ENCODE measurements at places on chromosomes 12 and 14. TPM values are rescaled to one million over a fixed set of nuclear protein-coding genes. Genes with fewer than 3 reads are reported as not detected.

DNA sequence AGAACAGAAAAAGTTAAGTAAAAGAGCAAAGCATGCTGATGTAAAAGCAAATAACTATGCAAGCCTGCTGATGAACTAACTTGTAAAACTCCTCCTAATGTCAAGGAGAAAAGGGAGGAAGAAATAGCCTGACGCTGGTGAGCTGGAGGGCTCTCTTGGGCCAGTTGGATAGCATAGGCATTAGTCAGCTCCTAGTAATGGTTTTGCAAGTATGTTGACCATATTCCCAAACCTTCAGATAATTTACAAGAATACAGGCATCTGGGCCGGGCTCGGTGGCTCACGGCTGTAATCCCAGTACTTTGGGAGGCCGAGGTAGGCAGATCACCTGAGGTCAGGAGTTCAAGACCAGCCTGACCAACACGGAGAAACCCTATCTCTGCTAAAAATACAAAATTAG is 871.4 kb downstream of the C12orf50 start:
- no peak for DNase-seq
- H3K27ac ChIP-seq = no peak overlapping the region
- no peak overlapping the region for H3K4me3 ChIP-seq
- no peaks in the 10 kb centered on the region for H3K4me1 ChIP-seq
- no peaks in the 10 kb centered on the region for H3K27me3 ChIP-seq

DNA sequence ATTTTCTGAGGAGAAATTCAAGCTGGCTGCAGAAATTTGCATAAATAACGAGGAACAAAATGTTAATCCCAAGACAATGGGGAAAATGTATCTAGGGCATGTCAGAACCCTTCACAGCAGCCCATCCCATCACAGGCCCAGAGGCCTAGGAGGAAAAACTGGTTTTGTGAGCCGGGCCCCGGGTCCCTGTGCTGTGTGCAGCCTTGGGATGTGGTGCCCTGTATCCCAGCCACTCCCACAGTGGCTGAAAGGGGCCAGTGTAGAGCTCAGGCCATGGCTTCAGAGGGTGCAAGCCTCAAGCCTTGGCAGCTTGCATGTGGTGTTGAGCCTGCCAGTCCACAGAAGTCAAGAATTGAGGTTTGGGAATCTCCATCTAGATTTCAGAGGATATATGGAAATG is 57.7 kb downstream of the NPAS3 start:
- no peak overlapping the region for H3K4me3 ChIP-seq
- DNase-seq = no peak
- H3K4me1 ChIP-seq = no peaks in the 10 kb centered on the region
- H3K27me3 ChIP-seq = no peaks in the 10 kb centered on the region

- peaks cover 2% of the 10 kb centered on the region for H3K27me3 ChIP-seq
- no peak within 1 kb of the TSS for H3K4me3 ChIP-seq
- no peak within 1 kb of the TSS for H3K27ac ChIP-seq
- no peaks in the 10 kb centered on the region for H3K36me3 ChIP-seq
- H3K4me1 ChIP-seq = peaks cover 14% of the 10 kb centered on the region
- no peak for DNase-seq
These were observed at the start of gene SERPINA1 for GRCh38 chr14:94388384-94389103. Gene SERPINA1 (minus strand): TSS chr14:94388602. CDS start chr14:94383237, 5,365 bp downstream.

DNA sequence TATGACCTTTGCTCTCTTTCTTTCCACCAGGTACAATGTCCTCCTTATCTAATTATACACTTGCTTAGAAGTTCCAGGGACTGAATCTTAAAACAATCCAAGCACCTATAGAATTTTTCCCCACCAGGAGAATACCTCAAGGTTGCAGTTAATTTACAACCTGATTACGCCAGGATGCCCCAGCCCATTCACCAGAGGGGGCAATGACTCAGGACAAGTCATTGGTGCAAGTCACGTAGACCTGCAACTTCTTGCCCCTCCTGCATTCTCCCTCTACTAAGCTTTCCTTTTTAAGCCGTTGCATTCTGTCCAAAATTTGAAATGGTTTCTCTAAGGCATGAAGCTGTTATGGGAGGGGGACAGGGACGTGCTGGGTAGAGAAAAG is 111.1 kb upstream of the SCAF11 start:
- peaks cover 6% of the 10 kb centered on the region for H3K27me3 ChIP-seq
- no peak overlapping the region for H3K4me3 ChIP-seq
- no peak for DNase-seq
- H3K36me3 ChIP-seq = no peaks in the 10 kb centered on the region

DNA sequence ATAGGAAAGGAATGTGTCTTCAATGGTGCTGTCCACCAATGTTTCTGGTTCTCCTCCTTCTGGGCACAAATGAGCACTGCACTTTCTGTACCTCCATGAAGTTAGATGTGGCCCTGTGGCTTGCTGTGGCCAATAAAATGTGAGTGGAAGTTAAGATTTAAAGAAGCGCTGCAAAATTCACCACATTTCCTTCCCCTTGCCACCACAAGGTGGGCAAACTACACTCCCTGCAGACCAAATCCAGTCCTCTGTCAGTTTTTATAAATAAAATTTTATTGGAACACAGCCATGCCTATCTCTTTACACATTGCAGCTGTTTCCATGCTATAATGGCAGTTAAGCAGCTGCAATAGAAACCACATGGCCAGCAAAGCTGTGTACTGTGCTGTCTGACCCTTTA is 141.4 kb upstream of the TMPO start:
- H3K4me3 ChIP-seq = no peak overlapping the region
- H3K27ac ChIP-seq = no peak overlapping the region
- no peak for DNase-seq
- H3K4me1 ChIP-seq = peaks cover 29% of the 10 kb centered on the region
- peaks cover 53% of the 10 kb centered on the region for H3K27me3 ChIP-seq

MLXIP gene
- 61.7 TPM for total RNA-seq

Data from activated naive CD8-positive, alpha-beta T cell treated with anti-CD3 and anti-CD28 coated beads, Interleukin-2, amount 10 ng/mL, durations not matched to agents 7 days and 5 days (primary cell).